ENCODE measurements at places on chromosomes 5 and 9.

GRCh38 chr9:133774799-133775198 lies 36.6 kb upstream of the SARDH start:
- DNase-seq: peak; percentile 4

DNA sequence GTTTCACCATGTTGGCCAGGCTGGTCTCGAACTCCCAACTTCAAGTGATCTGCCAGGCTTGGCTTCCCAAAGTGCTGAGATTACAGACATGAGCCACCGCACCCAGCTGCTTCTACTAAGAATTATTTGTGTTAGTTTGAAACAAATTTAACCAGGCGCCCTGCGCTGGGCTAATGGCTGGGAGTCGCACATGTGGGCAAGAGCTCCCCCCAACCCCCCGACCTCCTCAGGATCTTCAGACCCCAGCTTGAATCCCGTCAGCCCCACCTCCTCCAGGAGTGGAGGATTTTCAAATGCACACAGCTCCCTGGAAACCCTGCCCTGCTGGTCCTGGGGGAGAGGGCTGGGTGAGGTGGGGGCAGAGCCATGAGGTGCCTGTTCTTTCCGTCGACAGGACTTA lies 21.2 kb upstream of the SLC12A7 start:
- no peak for DNase-seq

GRCh38 chr9:117278471-117279035 lies 136.3 kb downstream of the ASTN2 start:
- DNase-seq: no peak

DNA sequence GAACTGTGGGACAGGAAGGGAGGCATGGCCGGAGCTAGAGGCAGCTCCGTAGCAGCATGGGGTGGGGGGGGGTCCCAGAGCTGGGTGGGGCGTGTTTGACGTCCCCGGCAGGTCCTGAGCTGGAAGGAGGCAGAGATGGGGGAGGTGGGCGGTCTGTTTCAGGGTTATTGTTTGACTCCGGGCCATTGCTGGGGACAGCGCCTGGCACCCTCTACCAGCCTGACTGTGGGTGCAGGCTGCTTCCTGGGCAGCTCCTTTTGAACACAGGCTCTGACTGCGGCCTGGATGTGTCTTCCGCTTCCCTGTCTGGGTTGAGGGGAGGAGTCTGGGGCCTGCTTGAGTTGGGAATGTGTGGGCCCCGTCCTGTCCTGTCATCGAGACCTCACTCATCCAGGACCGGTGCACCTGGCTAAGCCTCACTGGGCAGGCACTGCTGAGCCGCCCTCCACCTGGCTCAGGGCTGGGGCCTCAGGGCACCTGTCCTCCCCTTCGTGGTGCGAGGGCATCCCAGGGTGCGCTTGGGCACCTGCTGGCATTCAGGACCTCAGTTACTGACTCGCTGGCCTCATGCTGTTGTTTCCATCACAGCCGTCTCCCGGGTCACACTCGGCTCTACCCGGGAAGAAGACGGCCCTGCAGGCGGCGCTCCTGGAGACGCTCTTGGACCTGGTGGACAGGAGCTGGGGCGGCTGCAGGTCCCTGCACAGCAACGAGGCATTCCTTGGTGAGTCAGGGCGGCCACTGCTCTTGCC lies 26.5 kb downstream of the CEP72 start:
- no peak for DNase-seq

DNA sequence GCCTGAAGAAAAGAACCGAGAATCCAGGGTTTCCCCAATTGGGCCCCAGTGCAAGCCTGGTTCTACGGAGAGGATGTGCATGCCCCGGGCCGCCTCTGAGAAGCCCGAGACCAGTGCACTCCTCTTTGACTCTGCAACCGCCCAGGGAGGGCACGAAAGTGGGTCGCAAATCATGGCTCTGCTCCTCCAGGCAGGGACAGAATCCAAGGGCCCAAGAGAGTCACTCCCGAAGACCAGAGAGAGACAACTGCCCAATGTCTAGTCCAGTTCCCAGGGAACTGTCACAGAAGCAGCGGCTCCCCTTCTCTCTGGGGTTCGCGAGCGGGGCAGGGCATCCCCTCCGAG lies 107.8 kb downstream of the PSD2 start:
- no peak for DNase-seq

DNA sequence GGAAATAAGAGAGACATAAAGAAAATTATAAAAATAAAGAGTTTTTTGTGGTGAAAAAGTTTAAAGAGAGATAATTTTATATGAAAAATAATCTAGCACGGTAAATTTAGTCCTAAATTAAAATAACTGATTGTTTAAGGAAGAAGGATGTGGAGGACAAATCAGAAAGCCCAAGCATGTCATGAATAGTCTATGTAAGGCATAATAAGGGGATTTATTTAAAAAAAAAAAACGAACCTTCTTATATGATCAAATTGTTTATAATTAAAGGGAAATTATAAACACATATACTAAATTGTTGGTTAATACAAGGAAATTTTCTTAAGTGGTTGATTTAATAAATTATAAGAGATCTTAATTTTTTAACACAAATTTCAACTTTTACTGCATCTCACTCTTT lies 551.8 kb upstream of the TYRP1 start:
- no peak for DNase-seq

DNA sequence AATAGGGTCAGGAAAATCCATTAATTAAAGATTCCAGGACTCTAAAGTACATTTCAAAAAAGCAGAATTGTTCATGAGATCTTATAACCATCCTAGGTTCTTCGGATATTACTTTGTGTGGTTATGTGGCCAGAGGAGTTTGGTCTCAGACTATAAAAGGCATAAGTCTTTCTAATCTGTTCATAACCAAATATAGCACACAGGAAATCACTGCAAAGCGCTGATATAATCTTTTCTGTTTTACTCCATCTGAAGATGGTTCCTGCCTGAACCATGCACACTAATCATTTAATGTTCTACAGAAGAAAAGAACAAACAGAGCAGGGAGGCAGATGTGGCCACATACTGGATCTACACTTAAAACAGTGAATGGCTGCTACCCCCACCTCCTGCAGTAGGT lies 182.8 kb downstream of the SEMA5A start:
- no peak for DNase-seq

DNA sequence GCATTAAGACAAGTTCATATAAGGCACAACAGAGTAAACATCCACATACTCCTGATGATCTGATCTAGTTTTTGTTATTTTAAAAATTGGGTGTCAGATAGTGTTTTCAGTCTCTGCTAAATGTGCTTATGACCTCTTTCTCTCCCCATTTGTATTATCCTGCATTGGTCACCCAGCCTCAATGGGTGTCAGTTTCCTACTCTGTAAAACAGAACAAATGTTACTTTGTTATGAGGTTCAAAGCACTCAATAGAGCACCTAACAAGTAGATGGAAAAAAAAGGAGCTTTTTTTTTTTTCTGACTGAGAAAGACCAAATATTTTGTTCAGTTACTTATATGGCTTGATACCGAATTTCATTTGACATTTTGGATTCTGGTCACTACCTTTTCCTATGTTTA lies 33.6 kb upstream of the RASGRF2 start:
- DNase-seq: no peak

DNA sequence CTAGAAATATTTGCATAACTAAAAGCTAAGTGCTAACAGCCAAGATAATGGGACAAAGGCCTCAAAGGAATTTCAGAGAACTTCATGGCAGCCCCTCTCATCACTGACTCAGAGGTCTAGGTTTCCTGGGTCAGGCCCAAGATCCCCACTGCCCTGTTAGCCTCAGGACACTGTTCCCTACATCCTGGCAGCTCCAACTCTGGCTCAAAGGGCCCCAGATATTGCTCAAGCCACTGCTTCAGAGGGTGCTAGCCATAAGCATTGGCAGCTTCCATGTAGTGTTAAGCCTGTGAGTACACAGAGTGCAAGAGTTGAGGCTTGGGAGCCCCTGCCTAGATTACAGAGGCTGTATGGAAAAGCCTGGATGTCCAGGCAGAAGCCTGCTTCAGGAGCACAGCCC lies 998.1 kb downstream of the TLE1 start:
- no peak for DNase-seq

DNA sequence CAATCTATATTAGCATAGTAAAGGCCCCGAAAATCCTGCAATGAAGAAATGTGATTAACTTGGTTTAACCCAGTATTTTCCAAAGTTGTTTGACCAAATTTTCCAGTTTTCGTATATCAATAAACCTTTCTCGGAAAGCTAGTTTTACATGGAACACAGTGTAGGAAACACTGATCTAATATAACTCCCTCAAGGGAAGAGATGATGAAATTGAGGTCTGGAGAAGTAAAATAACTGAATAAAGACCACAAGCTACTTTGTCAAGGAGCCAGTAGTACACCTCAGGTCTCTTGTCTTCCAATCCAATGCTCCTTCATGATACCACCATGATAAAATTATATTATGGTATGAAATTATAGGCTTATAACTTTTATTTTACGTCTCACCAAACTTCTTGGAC lies 118.1 kb upstream of the TARS1 start:
- DNase-seq: no peak

GRCh38 chr5:57157131-57157530 lies 16.7 kb upstream of the GPBP1 start:
- DNase-seq: no peak

DNA sequence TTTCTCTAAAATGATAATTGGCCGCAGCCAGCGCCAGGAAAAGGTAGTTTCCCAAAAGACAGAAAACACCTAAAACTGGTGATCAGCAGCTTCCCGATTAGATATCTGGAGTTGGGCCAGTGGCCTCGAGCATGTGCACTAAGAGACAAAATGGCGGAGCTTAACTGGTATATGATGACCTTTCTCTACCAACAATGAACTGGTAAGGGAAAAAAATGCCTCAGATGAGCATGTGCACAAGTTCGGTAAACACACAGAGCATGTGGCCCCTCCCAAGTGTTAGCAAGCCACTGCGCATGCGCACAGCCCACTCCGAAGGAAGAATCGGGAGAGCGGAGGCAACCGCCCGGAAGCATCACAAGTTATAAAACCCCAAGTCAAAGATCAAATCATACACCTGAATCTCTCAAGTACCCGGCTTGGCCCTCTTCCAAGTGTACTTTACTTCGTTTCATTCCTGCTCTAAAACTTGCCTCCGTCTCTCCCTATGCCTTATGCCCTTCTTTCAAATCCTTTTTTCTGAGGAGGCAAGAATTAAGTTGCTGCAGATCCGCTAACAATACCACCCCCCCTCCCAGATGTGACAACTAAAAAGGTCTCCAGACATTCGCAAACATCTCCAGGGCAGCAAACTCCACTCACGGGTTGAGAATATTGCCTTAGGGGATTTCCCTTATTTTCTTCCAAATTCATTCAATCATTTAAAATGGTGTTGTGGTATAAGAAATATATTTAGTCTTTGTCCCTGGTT lies 15.0 kb upstream of the PTBP3 start:
- DNase-seq: peak; percentile 80

DNA sequence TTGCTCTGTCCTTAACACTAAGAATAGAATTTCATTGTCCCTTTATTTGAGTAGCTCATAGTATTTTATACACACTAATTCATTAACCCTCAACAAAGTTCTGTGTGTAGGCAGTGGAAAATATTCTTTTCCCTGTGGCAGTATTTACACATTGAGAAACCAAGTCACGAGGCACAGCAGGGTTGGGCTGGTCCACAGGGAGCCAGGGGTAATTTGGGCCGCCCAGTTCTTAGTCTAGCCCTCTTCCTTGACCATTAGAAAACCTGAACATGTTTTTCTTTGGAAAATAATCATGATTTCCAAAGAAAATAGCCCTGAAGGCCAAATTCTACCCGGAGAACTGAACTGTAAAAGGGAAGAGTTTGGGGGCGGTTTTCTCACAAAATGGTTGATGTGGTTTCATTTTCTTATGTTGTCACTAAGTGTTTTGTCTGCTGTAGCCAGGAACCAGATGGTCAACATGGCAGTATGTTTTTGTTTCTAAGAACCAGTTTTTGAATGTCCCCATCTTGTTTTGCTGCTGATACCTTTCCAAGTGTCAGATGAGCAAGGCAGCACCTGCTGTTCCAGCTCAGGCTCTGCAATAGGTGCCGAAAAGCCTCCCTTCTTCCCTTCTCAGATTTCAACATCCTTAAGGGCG lies 29.6 kb downstream of the ARHGEF28 start:
- DNase-seq: no peak

- DNase-seq: no peak
Measured at GRCh38 chr5:33423018-33423630, 17.6 kb upstream of the TARS1 start.

All from left ventricle myocardium inferior (tissue), 1 donor.